Activated CD4-positive, alpha-beta memory T cell treated with anti-CD3 and anti-CD28 coated beads for 36 hours (primary cell): ENCODE measurements at places on chromosomes 16 and 17. TPM values are rescaled to one million over a fixed set of nuclear protein-coding genes. Genes with fewer than 3 reads are reported as not detected.

DNA sequence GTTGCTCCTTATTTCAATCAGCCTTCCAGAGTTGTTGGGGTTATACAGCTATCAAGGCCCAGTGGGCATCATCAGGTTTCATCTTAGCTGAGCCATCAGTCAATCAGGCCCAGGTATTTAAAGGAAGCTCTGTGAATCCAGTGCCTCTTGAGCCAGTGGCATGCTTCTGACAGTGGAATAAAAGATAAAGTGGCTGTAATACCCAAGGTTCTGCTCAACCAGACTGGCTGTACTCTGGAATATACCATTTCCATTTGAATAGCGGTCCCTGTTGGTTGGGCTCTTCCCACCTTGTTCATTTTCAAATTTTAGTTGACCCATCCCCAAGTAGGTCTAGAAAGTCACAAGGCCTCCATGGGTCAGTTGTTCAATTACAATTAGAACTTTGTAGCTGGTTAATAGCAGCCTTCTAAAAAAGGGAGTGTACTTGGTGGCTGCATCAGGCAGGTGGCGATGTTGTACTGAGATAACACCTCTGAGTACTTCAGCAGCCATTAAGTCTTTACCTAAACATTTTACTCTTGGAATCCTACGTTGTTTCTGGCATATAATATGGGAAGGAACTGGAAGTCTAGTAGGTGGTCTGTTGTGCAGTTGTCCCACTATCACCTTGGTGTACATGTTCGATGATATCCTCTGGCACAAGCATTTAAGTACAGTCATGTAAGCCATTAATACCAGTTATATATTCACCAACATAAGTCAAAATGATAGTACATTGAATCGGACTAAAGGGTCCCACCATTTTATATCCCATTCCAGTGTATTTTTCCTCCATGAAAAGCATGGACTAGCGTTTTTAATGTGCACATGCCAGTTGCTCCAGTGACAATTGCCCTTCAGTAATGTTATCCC, 294.1 kb downstream of the BCAS3 start:
- no peaks in the 10 kb centered on the region for H3K27me3 ChIP-seq
- peak; percentile 52 for DNase-seq
- no peaks in the 10 kb centered on the region for H3K4me1 ChIP-seq
- H3K36me3 ChIP-seq, result peaks cover 11% of the 10 kb centered on the region

The CLDN6 gene
- not detected for total RNA-seq

- no peak for DNase-seq
- no peak overlapping the region for H3K27ac ChIP-seq
- no peak overlapping the region for H3K4me3 ChIP-seq
Measured at GRCh38 chr17:30137158-30137557, 20.5 kb downstream of the NSRP1 start.

DNA sequence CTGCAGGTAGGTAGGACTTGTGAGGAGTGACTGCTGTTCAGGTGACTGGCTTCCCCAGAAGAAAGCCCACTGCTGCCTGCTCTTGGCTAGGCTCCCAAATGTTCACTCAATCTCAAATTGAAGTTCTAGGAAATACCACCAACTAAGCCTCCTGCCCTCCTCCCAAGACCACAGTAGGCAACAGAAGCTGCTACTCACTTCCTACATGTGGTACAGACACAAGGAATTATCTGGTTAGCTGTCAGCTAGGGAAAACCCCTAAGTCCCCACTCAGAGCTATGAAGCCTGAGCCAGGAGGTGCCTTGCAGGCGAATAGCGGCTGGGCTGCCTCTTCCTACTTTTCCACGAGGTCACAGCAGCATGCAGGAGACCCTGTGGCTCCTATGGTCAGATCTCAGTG, 4.9 kb downstream of the FBXO39 start:
- H3K27ac ChIP-seq, result no peak overlapping the region
- H3K36me3 ChIP-seq, result no peaks in the 10 kb centered on the region
- DNase-seq, result no peak
- H3K27me3 ChIP-seq, result peaks cover 30% of the 10 kb centered on the region
- no peak overlapping the region for H3K4me3 ChIP-seq

DNA sequence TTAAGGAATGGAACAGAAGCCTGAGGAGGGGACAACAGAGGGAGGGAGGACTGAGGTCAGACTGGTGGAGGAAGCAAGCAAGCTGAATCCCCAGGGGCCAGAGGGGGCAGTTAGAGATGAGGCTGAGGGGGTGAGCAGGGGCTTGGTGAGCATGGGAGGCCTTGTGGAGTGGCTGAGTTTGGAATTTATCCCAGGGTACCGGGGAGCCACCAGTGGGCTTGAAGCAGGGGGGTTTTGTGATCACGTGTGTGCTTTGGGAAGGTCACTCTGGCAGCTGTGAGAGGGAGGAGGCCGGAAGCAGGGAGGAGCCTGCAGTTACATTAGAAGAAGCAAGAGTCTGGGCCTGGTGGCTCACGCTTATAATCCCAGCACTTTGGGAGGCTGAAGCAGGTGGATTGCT, 9.8 kb upstream of the CTCF start:
- H3K36me3 ChIP-seq, result peaks cover 4% of the 10 kb centered on the region
- no peak for DNase-seq
- H3K4me3 ChIP-seq, result no peak overlapping the region
- peak overlapping the region; percentile 79 for H3K27ac ChIP-seq
- H3K4me1 ChIP-seq, result peaks cover 52% of the 10 kb centered on the region

The CSH1 gene
- not detected for total RNA-seq

DNA sequence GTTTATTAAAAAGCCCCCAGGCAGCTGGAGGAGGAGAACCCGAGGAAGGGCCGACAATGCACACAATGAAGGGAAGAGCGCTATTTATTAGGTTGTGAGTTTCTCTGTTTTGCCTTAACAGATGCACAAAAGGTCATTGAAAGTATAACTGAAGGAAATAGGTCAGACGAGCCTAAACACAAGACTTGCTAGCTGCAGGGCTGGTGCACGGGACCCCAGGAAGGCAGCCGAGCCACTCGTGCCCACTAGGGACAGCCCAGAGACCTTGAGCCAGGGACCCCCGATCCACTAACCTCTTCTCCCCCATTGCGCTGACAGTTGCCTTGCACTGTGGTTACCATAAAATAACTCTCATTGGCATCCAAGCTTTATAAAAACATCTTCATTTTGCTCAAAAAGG, 11.3 kb downstream of the LITAFD start:
- H3K4me3 ChIP-seq, result no peak overlapping the region
- DNase-seq, result no peak
- H3K27me3 ChIP-seq, result no peaks in the 10 kb centered on the region
- H3K36me3 ChIP-seq, result peaks cover 53% of the 10 kb centered on the region
- peaks cover 26% of the 10 kb centered on the region for H3K4me1 ChIP-seq
- peak overlapping the region; percentile 97 for H3K27ac ChIP-seq

GRCh38 chr16:9594946-9595345, 503.5 kb downstream of the HAPSTR1 start:
- H3K36me3 ChIP-seq, result no peaks in the 10 kb centered on the region
- DNase-seq, result no peak
- no peak overlapping the region for H3K27ac ChIP-seq
- no peaks in the 10 kb centered on the region for H3K4me1 ChIP-seq
- H3K4me3 ChIP-seq, result no peak overlapping the region

The TOP2A gene
- total RNA-seq, result 311 TPM

GRCh38 chr17:36623281-36623680, 21.9 kb downstream of the MRM1 start:
- H3K27ac ChIP-seq, result no peak overlapping the region
- H3K4me1 ChIP-seq, result no peaks in the 10 kb centered on the region
- H3K4me3 ChIP-seq, result no peak overlapping the region

DNA sequence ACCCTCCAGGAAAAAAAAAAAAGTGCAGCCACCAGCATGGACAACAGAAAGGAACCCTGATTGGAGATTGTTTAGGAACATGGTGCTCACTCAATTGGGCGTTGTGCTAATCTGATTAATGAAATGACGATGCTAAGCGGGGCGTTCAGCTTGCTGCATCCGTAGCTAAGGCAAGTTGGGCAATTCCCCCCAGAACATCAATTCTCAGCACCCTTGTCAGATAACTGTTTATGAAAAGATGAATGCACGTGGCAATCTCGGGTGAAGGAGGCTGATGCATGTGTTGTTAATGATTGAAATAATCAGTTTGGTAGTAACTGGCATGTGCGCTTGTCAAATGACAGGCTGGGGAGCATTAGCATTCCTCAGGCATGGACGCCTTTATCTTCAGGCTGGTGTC, 57.0 kb downstream of the HS3ST3A1 start:
- no peak overlapping the region for H3K4me3 ChIP-seq
- no peaks in the 10 kb centered on the region for H3K4me1 ChIP-seq
- no peak for DNase-seq

The RAB26 gene
- total RNA-seq, result 0.33 TPM

The SLC13A5 gene
- total RNA-seq, result not detected

- no peak overlapping the region for H3K4me3 ChIP-seq
- peaks cover 6% of the 10 kb centered on the region for H3K4me1 ChIP-seq
Measured at GRCh38 chr17:19357761-19358160, 4.8 kb downstream of the B9D1 start.

DNA sequence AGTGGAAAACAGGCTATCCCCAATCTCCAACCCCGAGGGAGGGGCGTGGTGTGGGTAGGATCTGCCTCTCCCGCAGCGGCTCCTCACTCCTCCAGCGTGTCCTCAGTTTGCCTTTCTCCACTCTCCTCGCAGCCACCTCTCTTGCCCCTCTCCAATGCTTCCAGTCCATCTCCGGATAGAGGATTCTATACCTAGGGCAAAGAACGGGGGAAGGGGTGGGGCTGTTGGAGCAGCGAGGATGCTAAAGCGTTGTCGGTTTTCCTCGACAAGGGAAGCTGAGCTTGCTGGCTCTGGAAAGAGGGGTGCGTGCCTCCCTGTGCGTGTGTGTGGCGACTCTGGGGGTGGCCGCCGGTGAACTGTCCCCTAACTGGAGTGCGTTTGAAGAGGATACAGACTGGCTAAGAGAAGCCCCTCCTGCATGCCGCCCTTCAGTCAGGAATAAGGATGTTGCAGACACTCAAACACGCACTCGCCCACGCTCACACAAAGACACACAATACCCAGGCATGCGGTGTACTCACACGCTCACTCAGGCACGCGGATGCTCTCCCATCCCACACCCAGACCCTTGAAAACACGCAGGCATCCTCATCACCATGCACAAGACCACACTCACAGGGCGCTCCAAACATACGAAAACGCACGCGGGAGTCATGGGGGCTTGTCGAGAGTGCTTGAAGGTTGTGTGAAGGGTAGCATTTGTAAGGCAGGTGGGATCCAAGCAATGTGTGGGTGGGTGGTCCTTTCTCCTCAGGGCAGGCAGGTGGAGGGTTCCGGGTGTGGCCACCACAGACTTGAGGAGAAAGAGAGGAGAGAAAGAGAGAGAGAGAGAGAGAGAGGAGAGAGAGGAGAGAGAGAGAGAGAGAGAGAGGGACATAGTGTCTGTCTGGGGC, 655 bp upstream of the GPR139 start:
- H3K4me1 ChIP-seq, result no peaks in the 10 kb centered on the region
- no peaks in the 10 kb centered on the region for H3K36me3 ChIP-seq
- peaks cover 19% of the 10 kb centered on the region for H3K27me3 ChIP-seq
- no peak overlapping the region for H3K4me3 ChIP-seq

DNA sequence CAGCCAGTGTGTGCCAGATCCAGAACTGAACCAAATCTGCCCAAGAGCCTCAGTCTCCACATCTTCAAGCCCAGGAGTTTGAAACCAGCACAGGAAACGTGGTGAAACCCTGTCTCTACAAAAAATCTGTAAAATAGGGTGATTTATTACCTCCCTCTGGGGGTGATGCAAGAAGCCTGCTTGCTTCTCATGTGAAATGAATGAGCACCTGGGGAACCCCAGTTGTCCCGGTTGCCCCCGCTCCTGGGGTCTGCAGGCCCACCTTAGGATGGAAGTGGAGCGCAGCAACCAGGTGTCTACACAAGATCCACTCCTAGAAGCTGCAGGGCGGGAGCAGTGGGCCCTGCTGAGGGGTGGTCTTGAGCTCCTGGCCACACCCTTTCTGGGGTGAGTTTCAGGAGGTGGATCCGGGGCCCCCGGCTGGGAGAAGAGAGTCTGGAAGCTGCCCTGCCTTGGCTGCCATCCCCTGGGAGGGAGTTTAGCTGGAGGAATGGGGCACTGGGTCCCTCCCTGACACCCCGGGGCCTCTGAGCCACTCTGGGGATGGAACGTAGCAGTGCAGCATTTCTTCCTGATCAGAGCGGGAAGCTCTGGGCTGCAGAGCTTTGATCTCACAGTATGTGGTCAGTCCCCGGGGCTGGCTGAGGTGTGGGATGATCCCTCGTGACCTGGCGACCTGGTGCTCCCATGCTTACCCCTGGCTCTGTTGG, 117.8 kb downstream of the RAB11FIP4 start:
- peaks cover 2% of the 10 kb centered on the region for H3K36me3 ChIP-seq
- H3K4me1 ChIP-seq, result peaks cover 53% of the 10 kb centered on the region
- H3K27me3 ChIP-seq, result no peaks in the 10 kb centered on the region
- H3K27ac ChIP-seq, result peak overlapping the region; percentile 99

GRCh38 chr17:39927929-39928857, 661 bp downstream of the LRRC3C start:
- peaks cover 7% of the 10 kb centered on the region for H3K36me3 ChIP-seq
- DNase-seq, result peak; percentile 20
- H3K27ac ChIP-seq, result peak overlapping the region; percentile 71
- peaks cover under 1% of the 10 kb centered on the region for H3K27me3 ChIP-seq
- H3K4me1 ChIP-seq, result peaks cover 45% of the 10 kb centered on the region
- peak overlapping the region; percentile 85 for H3K4me3 ChIP-seq

The BRIP1 gene
- 15.8 TPM for total RNA-seq

The KRT20 gene
- not detected for total RNA-seq

The SLFN13 gene
- total RNA-seq, result 46.0 TPM

The TEX19 gene
- not detected for total RNA-seq

DNA sequence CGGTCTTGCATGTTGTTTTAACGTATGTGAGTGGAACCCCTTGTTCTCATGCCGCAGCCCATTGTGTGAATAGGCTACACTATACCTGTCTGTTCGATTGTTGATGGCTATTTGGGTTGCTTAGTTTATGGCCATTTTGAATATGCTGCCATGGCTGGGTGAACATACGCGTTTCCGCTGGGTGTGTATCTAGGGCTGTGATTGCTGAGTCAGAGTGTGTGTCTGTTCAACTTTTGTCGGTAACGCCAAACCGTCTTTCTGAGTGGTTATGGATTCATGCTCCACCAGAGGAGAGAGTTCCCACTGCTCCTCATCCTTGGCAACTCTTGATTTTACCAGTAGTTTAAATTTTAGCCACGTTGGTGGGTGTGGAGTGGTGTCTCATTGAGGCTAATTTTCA, 77.0 kb downstream of the METRNL start:
- no peak for DNase-seq
- H3K36me3 ChIP-seq, result no peaks in the 10 kb centered on the region
- H3K27ac ChIP-seq, result no peak overlapping the region
- H3K4me3 ChIP-seq, result no peak overlapping the region
